ENCODE measurements at places on chromosomes 7 and 10.

DNA sequence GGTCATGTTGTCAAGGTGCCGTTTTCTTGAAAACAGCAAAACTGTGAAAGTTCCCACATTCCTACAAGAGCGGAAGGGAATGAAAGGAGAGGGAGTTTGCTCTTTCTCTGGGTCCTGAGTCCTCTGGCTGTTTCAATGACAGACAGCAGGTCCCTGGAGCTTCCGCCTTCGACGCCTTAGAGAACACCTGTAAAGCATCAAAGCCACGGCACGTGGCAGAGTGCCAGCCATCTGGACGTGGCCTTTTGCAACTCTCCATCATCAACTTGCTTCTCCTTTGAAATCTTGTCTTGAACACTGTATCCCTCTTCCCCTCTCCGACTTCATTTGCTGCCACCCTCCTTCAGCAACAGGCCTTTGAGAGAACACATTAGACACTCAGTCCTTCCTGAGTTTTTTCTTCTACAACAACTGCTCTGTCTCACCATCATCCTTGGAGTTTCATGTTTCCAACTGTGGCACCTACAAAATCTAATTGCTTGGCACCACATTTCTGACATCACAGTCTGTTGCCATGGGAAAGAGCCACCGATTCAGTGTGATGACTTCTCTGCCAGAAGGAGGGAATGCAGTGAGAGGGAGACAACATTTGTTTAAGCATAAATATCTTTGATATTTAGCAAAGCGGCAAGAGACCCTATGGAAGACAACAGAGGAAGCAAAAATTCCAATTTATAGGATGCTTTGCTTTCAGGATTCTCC, 204.9 kb upstream of the PTER start:
- DNase-seq, result no peak

DNA sequence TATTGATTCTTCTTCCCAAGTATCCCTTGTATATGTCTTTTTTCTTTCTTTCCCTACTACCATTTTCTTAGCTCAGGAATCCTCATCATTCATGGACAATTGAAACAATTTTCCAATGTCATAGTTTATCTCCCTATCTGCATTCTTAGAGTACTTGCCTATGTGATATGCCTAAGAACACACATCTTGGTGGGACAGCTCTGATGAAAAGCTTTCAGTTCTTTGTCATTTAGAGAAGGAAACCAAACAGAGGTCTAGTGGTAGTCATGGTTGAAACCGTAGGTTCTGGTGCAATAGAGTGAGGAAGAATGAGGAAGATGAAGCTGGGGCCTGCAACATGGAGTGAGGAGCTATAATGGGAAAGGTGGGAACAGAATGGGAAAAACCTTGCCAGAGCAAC, 28.2 kb downstream of the TDRD1 start:
- no peak for DNase-seq

- peak; percentile 1 for DNase-seq
These were observed 59.5 kb upstream of the C1QL3 start for GRCh38 chr10:16581202-16581601.

GRCh38 chr10:98748298-98748697, 301.6 kb upstream of the HPS1 start:
- DNase-seq, result peak; percentile 36

DNA sequence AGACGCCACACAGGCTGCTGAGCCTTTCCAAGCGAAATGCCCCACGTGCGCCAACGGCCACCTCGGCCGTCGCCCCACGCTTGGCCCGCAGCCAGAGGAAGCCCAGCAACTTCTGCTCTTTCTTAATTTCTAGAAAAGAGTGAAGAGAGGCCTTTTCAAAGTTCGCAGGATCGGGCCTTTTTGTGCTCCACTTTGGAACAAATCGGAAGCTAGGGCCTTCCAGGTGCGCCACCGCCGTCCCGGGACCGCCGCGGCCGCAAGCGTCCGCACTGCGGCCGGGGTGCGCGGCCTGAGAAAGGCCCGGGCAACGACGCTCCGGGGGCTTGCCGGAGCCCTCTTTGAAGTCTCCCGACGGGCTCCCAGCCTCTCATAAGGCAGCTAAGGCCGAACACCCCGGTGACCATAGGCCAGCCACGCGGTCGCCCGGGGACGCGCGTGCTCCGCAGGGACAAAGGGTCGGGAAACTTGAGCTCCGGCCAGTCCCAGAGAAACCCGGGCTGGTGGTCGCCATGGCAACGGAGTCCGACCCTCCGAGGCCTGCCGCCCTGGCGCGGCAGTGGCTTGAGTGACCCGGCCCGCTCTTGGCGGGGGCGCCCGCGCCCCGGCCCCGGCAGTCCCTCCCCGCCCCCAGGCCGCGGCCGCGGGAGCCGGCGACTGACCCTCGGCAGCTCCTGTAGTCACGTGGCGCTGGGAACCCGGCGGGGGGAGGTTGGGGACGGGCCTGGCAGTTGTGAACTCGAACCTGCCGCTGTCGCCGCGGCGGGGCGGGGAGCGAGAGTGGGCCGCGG, at the start of gene REPIN1:
Gene REPIN1 (plus strand): TSS at position 727 of the 788 bp plus-strand sequence. CDS start 890 bp downstream, outside the sequence.
- peak; percentile 82 for DNase-seq

DNA sequence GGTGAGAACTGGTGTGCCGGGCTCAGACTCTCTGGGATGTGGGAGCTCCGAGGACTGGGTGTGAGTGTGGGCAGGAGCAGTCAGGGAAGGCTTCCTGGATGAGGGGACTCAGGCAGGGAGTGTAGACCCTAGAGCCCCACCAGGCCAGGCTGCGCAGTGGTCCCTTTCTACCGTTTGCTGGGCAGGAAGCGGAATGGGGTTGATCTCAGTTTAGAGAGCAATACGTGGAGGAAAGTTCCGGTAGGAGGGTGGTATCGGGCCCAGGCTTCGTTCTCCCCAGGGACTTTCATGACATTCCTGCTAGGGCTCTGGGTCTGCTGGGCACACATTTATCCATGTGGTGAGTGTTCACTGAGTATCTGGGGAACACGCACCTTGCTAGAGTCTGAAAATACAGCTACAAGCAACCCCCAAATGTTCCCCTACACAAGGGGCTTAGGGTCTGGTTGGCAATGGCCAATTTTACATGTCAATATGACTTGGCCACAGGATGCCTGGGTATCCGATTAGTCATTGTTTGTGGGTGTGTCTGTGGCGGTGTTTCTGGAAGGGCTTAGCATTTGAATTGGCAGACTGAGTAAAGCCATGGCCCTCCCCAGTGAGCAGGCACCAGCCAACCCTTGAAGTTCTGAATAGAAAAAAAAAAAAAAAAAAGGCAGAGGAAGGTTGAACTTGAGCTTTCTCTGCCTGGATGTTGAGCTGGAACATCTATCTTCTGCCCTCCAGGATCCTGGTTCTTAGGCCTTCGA, 20.8 kb downstream of the GHRHR start:
- no peak for DNase-seq

GRCh38 chr10:22693860-22694259, 20.5 kb downstream of the PIP4K2A start:
- no peak for DNase-seq
